Lung (tissue), 17 donors: ENCODE measurements at places on chromosomes 13 and 19. TPM values are rescaled to one million over a fixed set of nuclear protein-coding genes. Genes with fewer than 3 reads are reported as not detected.

GRCh38 chr19:48997972-48998371, 4.3 kb downstream of the RUVBL2 start:
- peaks cover 11% of the 10 kb centered on the region for H3K4me1 ChIP-seq
- no peak for DNase-seq
- no peak overlapping the region for H3K4me3 ChIP-seq

- peak; percentile 52 for DNase-seq
- H3K36me3 ChIP-seq, result peaks cover 53% of the 10 kb centered on the region
- H3K27ac ChIP-seq, result peak overlapping the region; percentile 64
- H3K4me3 ChIP-seq, result no peak overlapping the region
- peaks cover 5% of the 10 kb centered on the region for H3K4me1 ChIP-seq
- no peaks in the 10 kb centered on the region for H3K27me3 ChIP-seq
Observed at GRCh38 chr13:110506859-110507566, 54.5 kb downstream of the RAB20 start.

DNA sequence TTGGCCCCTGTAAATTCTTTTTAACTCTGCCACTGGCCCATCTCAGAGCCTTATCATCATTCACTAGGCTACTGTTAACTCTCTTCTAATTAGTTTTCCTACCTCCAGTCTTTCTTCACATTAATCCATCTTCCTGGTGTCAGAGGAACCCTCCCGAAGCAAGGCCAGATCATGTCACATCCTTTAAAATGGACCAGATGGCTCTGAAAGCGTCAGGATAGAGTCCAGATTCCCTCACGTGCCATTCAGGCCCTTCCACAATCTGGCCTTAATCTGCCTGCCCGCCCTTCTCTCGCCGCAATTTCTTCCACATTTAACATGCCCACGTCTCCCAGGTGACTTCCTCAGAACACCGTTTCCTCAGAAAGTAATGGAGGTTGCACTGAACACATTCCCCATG, 86.5 kb downstream of the RFC3 start:
- no peaks in the 10 kb centered on the region for H3K27me3 ChIP-seq
- no peaks in the 10 kb centered on the region for H3K4me1 ChIP-seq
- DNase-seq, result no peak
- no peaks in the 10 kb centered on the region for H3K36me3 ChIP-seq
- no peak overlapping the region for H3K27ac ChIP-seq

DNA sequence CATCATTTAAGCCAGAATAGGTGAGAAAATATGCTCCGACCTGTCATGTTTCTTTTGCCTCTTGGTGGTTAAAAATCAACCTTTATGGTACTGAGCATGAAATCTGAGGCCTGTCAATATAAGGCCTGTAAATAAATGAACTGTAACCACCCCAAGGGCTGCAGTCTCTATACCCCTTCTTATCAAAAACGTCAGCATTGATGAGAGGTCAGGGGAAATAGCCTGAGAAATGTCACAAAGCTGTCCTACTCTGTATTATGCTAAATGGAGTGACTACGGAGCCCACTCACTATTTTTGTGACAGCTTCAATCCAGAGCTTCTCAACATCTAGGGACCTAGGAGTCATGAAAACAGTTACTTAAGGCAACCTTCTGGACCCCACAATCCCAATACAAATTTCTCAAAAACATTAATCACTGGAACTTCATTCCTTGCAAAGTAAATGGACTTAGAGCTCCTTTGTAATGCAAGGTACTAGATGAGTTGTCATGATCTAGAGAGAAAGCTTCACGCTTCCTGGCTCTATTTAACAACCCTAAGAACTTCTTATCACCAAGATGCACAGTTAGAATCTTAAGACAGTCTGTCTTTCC, 2.7 kb upstream of the RAP2A start:
- peaks cover 32% of the 10 kb centered on the region for H3K4me1 ChIP-seq
- no peaks in the 10 kb centered on the region for H3K36me3 ChIP-seq
- no peak overlapping the region for H3K4me3 ChIP-seq
- DNase-seq, result no peak
- no peaks in the 10 kb centered on the region for H3K27me3 ChIP-seq

DNA sequence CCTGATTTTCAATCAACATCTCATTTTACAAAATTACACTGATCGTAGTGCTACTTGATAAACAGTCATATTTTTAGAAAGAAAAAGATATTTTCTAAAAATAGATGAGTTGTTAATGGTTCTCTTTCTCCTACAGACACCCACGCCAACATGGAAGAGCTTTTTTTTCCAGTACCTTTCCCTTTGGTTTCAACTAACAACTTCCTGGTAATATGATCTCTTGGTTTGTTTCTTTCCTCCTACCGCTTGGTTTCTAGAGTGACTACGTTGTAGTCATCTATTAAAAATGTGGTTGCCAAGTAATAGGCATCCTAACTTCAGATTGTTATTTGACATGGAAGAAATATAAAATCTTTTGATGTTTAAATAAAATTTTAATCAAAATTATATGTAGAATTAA, 189.0 kb downstream of the LACC1 start:
- no peak for DNase-seq
- H3K27ac ChIP-seq, result no peak overlapping the region
- no peak overlapping the region for H3K4me3 ChIP-seq
- no peaks in the 10 kb centered on the region for H3K4me1 ChIP-seq
- no peaks in the 10 kb centered on the region for H3K36me3 ChIP-seq
- no peaks in the 10 kb centered on the region for H3K27me3 ChIP-seq

DUS3L gene
- 47.0 TPM for total RNA-seq

GRCh38 chr19:30784850-30785457, 412.8 kb downstream of the ZNF536 start:
- no peaks in the 10 kb centered on the region for H3K36me3 ChIP-seq
- no peaks in the 10 kb centered on the region for H3K27me3 ChIP-seq
- H3K4me1 ChIP-seq, result no peaks in the 10 kb centered on the region
- no peak overlapping the region for H3K4me3 ChIP-seq
- peak; percentile 43 for DNase-seq
- no peak overlapping the region for H3K27ac ChIP-seq

- no peak overlapping the region for H3K27ac ChIP-seq
- peaks cover 29% of the 10 kb centered on the region for H3K27me3 ChIP-seq
- H3K36me3 ChIP-seq, result no peaks in the 10 kb centered on the region
Observed at GRCh38 chr19:50815439-50815838, 8.1 kb downstream of the KLK1 start.

DNA sequence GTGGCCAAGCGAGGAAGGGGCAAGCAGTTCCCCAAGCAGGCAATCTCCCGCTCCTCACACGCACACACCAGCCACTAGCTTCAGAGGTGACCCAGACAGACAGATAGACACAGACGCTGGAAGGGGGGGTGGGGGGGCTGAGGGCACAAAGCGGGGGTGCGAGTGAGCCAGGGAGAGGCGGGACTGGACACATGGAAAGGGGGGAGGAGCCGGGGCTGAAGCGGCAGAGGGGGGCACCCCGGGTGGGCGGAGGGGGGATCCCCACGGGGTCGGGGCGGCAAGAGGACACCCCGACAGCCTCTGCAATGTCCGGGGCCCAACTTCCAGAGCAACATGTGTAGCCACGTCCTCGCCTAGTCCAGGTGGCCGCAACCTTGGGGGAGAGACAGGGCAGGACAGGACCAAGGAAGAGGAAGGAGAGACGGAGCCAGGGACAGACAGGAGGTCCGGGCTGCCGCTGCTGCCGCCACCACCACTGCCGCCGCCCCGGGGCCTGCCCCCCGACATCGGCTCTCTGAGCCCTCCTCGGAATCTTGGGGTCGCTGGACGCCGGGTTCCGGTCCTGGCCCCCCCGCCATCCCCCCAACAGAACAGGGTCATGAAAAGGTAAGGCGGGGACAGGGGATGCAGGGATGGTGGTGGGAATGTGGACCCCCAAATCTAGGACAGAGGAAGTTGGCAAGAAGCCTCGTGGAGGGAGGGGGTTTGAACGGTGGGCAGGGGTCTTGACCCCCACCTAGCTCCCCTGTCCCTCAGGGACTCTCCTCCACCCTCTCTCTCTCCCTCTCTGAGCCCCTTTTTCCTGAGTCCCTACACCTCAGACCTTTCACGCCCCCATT, 1.1 kb downstream of the GRIN2D start:
- DNase-seq, result no peak
- H3K27ac ChIP-seq, result no peak overlapping the region
- H3K4me3 ChIP-seq, result no peak overlapping the region
- H3K36me3 ChIP-seq, result peaks cover under 1% of the 10 kb centered on the region
- peaks cover 18% of the 10 kb centered on the region for H3K4me1 ChIP-seq

DNA sequence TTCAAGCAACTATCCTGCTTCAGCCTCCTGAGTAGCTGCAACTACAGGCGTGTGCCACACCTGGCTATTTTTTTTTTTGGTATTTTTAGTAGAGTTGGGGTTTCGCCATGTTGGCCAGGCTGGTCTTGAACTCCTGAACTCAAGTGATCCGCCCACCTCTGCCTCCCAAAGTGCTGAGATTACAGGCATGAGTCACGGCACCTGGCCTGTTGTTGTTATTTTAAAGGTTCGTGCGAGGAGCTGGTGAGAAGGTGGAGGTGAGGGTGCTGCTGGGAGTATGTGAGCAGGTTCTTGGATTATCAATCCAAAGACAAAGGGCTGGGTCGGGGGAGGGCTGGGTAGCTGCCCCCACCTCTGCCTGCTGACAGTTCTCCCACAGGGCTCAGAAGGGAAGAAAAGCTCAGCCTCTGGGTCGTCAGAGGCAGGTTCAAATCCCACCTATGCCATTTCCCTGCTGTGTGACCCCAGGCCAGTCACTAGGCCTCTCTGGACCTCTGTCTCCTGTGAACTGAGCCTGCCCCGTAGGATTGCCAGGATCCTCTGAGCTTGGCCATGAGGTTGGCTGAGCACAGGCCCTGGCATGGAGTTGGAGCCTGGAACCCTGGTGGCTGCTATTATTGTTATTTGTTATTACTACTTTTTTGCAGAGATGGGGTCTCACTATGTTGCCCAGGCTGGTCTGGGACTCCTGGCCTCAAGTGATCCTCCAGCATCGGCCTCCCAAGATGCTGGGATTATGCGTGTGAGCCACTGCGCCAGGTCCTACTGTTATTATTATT, 1.5 kb downstream of the CKM start:
- DNase-seq, result no peak
- H3K4me1 ChIP-seq, result no peaks in the 10 kb centered on the region
- H3K27ac ChIP-seq, result peak overlapping the region; percentile 95
- H3K27me3 ChIP-seq, result no peaks in the 10 kb centered on the region

ZBTB32 gene
- total RNA-seq, result 0.63 TPM

DNA sequence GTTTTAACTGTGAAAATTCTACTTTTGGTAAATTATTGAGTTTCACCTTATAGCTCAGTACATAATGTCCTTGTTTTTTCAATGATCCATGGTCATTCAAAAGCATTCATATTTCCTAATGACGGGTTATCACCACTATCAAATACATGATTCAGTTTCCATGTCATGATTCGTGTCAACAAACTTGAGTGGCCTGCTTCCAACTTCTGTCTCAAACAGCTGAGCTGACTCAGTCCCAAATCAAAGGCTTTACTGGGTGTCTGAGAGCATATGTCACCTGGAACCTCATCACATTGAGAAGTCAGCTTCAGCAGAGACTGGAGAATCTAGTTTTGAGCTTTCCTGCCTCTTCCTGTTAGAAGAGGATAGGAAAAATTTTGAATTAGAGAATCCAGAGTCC, 40.3 kb upstream of the SGCG start:
- no peaks in the 10 kb centered on the region for H3K36me3 ChIP-seq
- no peaks in the 10 kb centered on the region for H3K4me1 ChIP-seq

FUT3 gene
- total RNA-seq, result 31.4 TPM

RFPL4A gene
- not detected for total RNA-seq

BEST2 gene
- not detected for total RNA-seq
